NCI-H1436 treated with DMSO at 0.1 percent for 48 hours (cell line): ENCODE measurements at places on chromosomes 7 and 10.

GRCh38 chr7:155963771-155964195 is 151.5 kb upstream of the SHH start:
- no peak for DNase-seq

GRCh38 chr7:5541087-5541992 is 117.7 kb upstream of the TNRC18 start:
- no peak for DNase-seq

DNA sequence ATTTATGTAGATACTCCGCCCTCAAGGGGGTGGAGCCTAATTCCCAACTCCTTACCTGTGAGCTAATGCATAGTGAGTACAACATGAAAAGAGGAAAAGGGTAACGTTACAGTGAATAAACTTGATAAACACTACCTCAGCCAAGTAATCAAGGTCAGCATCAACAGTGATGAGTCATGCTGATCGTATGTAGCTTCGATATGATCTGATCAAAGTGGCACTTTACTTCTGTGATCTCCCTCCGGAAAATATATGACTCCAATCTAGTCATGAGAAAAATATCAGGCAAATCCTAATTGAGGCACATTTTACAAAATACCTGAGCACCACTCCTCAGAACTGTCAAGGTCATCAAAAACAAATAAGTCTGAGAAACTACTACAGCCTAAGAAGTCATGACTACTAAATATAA is 70.4 kb downstream of the VTI1A start:
- no peak for DNase-seq

DNA sequence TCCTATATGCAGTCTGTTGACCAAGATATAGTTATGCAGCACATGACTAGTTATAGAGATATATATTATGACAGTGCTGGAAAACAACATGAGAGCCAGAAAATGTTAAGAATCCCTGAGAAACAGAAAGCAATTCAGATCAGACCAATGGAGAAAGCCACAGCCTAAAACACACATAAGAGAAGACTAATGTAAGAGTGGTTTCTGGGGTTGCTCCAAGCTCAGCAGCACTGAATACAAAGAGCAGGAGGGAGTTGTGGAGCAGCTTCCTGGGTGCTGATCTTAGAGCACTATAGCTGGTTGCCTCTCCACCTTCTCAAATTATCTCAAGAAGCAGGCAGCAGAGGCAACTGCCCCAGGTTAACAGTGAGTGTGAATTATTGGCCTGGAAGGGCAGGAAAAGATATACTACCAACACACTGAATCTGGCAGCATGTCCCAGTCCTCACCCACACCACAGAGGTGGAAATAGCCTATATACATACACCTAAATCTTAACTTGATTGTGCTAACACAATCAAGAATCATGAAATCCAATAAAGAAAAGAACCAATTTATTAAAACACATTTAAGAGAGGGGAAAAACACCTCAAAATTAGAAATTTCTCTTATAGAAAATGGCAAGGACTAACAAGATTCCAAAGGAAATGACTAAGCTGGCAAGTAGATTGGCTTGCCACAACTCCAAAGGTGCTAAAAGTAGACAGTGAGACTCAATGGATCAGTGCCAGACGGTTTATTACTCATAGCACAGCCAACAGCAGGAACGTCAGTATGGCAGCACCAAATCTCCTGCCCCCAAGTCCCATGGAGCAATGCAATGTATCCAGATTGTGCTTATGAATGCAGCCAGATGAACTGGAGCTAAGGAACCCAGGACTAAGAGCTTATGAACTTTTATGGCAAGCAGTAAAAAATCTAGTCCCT is 5.1 kb downstream of the PTTG1IP2 start:
- DNase-seq, result no peak

DNA sequence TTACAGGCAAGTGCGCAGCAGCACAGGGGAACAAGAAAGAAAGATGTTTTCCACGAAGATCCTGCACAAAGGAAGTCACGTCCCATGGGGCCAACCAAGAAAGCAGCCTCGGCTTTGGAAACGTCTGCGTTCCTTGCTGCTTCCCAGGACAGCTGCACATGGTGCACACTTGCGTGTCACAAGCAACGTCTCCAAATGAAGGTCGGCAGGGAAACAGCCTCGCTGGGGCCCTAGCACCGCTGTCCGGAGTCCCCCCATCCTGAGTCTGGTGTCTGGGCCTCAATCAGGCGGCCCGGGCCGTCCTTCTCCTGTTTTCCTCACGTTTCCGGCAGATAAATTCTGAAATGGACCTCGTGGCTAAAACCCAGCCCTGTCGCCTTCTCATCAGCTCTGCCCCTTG is 206.2 kb downstream of the DIP2C start:
- no peak for DNase-seq

DNA sequence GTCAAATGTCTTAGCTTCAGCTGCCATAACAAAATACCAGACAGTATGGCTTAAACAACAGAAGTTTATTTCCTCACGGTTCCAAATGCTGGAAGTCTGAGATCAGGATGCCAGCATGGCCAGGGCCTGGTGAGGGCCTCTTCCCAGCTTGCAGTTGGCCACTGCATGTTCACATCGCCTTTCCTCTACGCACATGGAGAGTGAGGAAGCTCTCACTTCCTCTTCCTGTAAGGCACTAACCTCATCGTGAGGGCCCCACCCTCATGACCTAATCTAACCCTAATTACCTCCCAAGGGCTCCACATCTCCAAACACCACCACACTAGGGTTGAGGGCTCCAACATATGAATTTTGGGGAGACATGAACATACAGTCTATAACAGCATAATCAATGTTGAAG is 14.4 kb downstream of the ZNF33B start:
- no peak for DNase-seq

DNA sequence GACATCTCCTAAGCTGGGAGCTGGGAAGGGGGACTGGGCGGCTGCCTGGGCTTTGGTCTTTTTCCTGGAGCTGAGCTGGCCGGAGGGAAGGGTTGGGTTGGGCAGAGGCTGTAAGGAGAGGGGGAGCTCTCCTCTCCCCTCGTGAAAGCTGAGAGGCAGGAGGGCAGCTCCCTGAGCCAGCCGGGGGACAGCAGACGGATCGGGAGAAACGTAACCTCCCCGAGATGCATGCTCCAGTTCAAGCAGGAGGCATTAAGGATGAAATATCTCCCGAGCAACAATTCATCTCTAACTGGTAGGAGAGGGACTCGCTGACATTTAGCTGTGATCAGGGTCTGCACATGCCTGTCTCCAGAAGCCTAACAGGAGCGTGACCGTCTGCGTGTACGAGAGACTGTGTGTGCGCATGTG is 19.9 kb upstream of the LBX1 start:
- DNase-seq, result no peak

- DNase-seq, result no peak
Observed at GRCh38 chr7:48182718-48183369, 11.6 kb downstream of the ABCA13 start.

- no peak for DNase-seq
Observed at GRCh38 chr7:117237646-117238045, 85.2 kb downstream of the WNT2 start.

DNA sequence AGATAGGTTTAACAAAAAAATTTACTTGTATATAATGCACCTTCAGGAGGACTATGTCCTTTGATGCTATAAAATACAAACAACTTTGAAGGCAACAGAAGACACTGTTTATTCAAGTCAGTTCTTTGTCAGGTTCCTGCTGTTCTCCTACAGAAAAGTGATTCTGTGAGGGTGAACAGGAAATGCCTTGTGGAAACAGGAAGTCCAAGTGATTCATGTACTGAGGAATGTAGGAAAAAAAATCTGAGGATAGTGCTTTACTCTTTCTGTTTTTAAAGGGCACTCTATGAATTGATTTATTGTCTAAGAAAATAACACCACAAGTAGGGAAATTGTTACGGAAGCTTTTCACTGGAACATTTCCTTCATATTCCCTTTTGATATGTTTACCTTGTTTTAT is 171.9 kb downstream of the HDAC9 start:
- DNase-seq, result no peak

DNA sequence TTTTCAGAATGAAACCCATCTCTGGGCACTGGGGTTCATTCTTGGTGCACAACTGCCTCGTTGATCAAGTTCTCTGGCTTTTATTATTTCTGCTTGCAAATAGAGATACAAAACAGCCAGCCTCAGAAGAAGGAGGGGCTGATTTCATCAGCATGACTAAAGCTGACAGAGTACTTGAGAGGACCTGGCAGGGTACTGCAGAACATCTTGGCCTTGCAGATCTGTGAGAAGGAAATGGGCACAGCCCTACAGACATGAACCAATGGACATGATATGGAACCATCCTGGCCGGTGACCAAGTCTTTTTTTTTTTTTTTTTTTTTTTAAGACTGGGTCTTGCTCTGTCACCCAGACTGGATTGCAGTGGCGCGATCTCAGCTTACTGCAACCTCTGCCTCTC is 240.6 kb downstream of the VTI1A start:
- no peak for DNase-seq

GRCh38 chr10:36493516-36493880 is 631.9 kb upstream of the ANKRD30A start:
- no peak for DNase-seq

- no peak for DNase-seq
Observed at GRCh38 chr7:34463830-34464229, 194.2 kb upstream of the NPSR1 start.

DNA sequence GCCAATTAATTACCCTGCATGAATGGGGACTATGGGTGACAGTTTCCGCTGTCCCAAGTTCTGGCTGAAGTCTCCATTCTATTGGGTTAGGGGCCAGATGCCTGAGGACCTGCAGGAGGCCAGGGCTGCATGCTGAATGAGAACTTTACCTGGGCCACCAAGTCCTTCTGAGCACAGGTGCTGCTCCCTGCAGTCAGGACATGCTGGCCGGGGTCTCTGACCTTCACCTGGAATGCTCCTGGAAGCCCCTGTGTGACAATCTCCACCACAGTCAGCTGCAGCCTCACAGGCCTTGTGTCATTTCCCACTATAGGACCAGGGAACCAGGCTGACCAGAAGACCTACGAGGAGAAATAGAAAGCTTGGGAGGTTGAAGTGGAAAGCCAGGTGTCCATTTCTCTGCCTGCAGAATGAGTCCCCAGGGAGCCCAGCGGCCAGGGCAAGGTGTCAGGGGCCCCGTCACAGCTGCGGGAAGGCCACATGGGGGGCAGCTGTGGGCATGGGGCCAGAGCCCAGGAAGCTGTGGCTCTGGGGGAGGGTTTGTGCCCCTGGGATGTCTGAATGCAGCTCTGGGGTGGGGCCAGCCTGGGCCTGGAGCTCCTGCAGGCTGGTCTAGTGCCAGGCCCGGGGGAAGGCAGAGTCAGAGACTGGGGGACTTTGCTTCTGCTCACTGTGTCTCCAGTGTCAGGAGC is 5.6 kb upstream of the GIMAP8 start:
- no peak for DNase-seq

DNA sequence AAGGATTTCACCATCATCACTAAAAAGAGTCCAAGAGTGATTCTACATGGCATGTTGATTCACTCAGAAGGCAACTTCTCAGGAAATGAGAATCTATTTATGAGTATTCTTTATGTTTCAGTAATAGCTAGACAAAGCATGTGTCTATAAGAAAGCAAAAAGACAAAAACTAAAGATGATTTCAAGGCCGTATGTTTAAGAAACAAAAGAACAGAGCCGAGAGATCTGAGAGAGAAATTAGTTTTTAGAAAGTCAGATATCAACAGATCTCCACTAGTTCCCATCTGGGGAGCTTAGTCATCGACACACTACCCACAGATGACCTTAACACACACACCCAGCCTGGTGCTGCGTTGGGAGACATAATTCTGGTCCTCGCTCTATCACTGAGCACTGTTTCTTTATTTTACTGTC is 21.0 kb downstream of the PIP4K2A start:
- no peak for DNase-seq

GRCh38 chr7:18494821-18495408 is 634 bp upstream of the HDAC9 start:
- no peak for DNase-seq

GRCh38 chr10:48490946-48491345 is 113.9 kb downstream of the ARHGAP22 start:
- no peak for DNase-seq

- no peak for DNase-seq
Observed at GRCh38 chr10:25561758-25562157, 372.3 kb upstream of the MYO3A start.

- no peak for DNase-seq
Observed at GRCh38 chr7:121045090-121045489, 56.6 kb downstream of the CPED1 start.

DNA sequence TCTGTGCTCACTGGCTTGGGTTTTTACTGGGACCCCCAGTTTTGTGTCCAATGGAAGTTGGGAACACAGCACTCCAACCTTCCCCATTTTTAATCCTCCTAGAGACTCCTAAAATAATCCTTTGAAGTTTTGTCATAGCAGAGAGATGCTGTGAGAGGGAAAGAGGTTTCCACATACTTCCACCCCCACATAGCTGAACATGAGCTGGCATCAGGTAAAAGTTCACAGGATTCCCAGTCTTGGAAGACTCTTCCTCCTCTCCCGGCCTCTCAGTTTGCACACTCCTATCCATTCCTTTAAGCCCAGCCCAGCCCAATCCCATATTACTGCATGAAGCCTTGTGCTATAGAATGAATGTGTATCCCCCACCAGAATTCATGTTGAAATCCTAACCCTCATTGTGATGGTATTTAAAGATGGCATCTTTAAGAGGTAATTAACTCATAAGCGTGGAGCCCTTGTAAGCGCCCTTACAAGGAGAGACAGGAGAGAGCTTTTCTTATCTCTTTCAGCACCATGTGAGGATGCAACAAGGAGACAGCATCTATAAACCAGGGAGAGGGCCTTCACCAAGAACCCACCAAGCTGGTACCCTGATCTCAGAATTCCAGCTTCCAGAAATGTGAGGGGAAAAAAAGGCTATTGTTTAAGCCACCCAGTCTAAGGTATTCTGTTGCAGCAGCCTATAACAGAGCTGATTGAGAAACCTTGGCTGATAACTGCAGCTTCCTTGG is 22.4 kb downstream of the GRM8 start:
- DNase-seq, result no peak

DNA sequence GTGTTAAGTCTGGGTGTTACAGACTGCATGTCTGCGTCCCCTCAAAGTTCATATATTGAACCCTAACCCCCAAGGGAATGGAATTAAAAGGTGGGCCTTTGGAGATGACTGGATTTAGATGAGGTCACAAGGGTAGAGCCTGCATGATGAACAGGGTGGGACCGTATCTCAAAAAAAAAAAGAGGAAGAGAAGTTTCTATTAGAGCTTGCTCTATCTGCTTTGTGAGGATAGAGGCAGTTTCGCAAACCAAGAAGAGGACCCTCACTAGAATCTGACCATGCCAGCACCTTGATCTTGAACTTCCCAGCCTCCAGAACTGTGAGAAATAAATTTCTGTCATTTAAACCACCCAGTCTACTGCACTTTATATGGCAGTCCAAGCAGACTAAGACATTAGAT is 1.4 kb downstream of the KIN start:
- no peak for DNase-seq

- no peak for DNase-seq
Observed at GRCh38 chr10:87657371-87657770, 2.3 kb upstream of the PAPSS2 start.

DNA sequence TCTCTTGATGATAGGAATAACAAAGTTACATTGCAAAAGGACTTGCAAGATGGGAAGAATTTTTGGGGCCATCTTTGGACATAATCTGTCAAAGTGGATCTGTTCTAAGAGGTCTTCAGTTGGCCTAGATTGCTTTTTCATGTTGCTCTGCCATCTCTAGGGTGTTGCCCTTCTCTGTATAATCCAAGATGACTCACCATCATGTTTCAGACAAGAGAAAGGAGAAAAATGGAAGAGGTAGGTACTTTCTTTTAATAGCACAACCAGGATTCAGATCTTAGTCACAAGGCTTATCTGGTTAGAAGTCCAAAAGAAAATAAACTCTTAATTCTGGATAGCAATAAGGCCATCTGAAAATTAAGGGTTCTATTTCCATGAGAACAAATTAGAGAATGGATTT is 38.7 kb upstream of the FOXP2 start:
- DNase-seq, result no peak
